Common myeloid progenitor, CD34-positive (primary cell): ENCODE measurements at places on chromosomes 1 and 21.

DNA sequence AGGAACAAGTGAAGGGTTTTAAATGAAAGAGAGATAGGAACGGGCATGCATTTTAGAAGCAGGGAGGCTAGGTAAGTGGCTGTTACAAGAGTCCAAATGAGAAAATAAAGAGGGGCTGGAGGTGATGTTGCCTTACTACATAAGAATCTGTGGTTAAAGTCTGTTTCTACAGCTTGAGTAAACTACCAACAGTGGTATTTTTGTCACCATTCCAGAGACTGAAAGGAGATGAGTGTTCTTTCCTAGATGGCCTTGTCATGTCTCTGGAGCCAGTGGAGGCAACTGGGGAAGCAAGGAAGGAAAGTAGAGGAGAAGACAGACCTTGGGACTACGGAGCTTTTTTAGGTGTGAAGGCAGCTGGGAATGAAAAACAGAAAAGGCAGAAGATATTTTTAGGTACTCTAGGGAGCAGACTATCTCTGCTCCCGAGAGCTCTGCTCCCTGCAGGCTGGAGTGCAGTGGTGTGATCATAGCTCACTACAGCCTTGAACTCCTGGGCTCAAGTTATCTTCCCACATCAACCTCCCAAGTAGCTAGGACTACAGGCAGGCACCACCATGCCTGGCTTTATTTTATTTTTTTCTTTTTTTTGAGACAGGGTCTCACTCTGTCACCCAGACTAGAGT lies 12.2 kb downstream of the HDAC1 start:
- DNase-seq: no peak

DNA sequence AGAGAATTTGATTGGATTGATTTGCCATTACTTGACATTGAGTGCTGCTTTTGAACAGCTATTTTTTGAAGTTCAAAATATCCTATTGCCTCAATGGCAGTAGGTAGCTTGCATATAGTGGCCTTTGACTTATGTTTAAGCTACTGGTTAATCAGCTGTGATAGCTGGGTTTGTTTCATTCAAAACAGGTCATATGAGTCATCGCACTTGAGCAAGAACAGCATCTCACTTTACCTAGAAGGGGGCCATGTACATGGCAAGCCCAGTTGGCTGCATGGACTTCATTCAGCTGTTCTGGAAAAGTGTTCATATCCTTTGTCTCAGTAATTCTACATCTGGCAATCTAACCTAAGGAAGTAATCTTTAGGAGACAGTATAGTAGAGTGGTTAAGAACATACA lies 29.0 kb upstream of the ARID1A start:
- DNase-seq: no peak

- DNase-seq: no peak
Observed at GRCh38 chr1:163367721-163368120, 46.0 kb downstream of the NUF2 start.

GRCh38 chr1:109084563-109085517 lies 5.7 kb upstream of the TMEM167B start:
- no peak for DNase-seq

GRCh38 chr21:39386194-39386593 lies 37.3 kb upstream of the HMGN1 start:
- DNase-seq: peak; percentile 15

DNA sequence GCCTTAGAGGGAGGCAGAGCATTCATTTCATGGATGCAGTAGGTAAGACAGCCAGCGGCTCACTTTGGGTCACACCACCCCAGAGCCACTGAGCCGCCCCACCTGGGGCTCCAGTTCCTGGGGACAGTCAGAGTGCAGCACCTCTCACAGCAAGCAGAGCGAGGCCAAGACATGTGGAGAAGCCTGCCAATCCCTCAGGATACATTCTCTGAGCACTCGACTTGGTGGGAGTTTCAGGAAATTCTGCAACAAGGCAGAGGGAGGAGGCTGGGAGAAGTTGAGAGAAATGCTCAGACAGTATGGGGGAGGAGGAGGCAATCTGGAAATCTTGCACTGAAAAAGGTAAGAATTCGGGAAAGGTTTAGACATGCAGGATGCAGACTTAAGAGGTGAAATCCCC lies 60.8 kb upstream of the WLS start:
- DNase-seq: no peak

DNA sequence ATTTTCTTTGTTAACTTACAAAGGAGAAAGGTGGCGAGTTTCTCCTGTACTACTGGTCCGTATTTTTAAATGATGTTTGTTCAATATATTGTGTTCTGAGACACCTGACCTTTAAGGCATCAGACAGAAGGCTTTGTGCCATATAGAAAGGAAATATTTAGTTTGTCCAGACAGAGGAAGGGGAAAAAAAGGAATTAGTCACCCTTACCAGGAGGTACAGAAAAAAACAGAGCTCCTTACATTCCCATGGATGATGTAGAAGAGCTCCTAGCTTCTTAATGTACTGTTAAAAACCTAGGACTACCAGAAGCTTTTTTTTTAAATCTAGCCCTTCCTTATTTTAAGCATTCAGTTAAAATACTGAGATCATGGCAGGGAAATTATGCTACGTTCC lies 12.4 kb upstream of the PODN start:
- no peak for DNase-seq

GRCh38 chr1:3369446-3370076 lies 84.9 kb upstream of the ARHGEF16 start:
- no peak for DNase-seq

GRCh38 chr1:52637946-52638345 lies 5.0 kb downstream of the SHISAL2A start:
- no peak for DNase-seq

GRCh38 chr1:31886866-31887265 lies 51.3 kb downstream of the PTP4A2 start:
- no peak for DNase-seq

GRCh38 chr1:164713456-164714207 lies 154.6 kb downstream of the PBX1 start:
- DNase-seq: no peak

- no peak for DNase-seq
Observed at GRCh38 chr1:111818081-111818480, 62.4 kb downstream of the DDX20 start.
